Nucleus accumbens (tissue), 56 donors: ENCODE measurements at places on chromosomes 2 and 18.

- DNase-seq, result no peak
Measured at GRCh38 chr2:58376592-58376991, 135.5 kb upstream of the FANCL start.

DNA sequence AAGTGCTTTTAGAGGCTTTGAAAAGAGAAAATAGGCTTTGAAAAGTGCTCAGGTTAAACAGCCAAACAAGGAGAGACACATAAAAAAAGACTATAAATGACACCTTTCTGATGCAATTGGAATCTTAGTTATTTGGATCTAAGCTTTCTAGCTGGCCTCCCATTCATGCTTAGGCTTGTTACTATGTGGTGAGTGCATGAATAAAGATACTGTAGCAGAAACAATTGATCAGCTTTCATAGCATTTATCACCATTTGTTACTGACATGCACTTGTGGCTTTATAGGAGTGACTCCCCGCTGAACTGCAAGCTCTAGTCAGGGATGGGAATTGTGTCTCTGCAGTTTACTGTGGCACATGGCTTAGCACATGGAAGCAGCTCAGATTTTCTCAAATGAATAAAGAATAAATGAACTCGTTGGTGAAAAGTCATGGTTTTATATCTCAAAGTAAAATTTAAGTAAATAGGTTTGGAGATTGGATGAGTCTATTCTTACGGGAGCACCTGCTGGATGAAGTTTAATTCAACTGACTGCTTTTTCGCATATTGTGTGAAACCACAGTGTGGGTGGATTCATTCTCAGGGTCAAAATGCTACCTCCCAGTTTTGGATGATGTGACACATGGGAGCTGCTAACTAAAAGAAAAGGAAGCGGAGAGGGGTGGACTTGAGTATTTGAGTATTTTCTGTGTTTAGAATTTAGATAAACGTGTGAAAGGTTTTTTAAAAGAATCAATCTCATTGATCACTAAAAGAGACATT is 91.1 kb upstream of the NOL4 start:
- no peak for DNase-seq

DNA sequence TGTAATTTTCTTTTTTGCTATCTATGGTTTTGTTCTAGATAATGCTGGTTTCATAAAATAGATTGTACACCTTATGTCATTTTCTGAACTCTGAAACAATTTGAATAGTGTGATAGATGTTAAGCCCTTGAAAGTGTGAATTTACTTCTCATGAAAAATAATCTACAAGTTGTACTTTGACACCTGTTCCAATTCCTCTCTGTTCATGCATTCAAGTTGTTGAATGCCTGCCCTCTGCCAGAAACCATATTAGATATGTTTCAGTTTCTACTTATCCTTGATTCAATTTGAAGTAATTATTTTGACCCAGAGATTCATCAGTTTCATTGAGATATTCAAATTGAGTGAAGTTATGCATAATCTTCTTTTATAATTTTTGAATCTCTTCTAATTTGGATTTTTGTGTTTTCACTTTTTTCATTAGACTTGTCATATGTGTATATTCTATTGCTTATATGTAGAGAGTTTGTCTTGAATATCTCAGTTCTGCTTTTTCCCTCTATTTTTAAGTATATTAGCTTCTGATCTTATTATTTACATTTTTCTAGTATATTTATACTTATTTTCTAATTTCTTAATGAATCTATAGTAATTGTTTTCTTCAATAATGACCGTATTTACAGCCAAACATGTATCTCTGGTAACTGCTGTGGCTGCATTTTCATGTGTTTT is 143.3 kb upstream of the TACR1 start:
- no peak for DNase-seq

GRCh38 chr18:8296886-8297616 is 312.2 kb upstream of the RAB12 start:
- no peak for DNase-seq

DNA sequence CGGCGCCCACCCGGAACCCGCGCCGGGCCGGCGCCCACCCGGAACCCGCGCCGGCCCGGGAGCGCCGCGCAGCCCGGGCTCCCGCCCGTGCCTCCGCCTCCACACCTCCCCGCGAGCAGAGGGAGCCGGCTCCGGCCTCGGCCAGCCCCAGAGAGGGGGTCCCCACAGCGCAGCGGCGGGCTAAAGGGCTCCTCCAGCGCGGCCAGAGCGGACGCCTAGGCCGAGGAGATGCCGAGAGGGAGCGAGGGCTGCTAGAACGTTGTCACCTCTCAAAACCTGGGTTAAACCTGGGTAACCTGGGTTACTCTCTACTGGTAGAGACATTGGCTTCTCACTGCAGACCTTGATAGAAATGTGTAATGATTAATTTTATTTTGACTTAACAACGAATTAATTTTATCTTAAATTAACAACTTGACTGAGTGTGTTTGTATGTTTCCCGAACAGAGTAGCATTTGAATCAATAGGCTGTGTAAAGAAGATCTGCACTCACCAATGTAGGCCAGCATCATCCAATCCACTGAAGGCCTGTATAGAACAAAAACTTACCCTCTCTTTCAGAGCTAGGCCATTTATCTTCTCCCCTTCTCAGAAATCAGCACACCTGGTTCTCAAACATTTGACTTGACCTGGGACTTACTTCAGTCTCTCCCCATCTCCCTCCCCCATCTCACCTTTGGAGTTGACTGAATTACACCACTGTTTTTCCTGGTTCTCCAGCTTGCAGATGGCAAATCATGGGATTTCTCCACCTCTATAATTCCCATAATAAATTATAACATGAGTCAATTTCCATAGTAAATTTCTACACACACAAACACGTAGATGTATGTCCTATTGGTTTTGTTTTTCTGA is 242.7 kb downstream of the ASXL3 start:
- no peak for DNase-seq

DNA sequence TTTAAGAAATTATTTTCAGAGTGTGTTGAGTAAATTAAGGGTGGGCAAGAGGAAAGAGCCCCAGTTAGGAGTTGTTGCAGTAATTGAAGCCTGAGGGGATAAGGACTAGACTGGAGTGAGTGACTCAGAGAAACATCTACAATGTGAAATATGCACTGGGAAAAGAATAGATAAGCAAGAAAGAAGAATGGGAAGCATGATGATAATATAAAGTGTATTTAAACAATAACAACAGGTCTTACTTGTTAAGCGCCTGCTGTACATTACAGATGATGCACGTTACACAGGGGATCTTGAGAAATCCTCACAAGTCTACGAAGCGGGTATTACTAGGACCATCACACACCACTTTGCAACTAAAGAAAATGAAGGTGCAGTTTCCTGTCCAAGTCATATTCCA is 73.6 kb upstream of the STK17B start:
- DNase-seq, result no peak

DNA sequence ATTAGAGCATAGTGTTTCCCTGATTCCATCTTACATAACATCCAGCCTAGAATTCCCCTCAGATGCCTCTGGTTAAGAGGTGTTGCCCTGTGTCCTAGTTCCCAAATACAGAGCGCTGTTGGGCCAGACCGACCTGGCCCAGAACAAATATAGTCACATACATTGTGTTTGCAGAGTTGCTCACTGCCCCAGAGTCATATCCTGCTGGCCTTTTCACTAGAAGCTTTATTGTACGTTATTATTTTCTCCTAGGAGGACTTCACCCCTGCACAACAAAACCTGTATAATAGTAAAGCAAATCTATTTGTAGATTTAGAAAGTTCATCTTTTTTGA is 11.1 kb upstream of the MAP4K3 start:
- DNase-seq, result no peak

DNA sequence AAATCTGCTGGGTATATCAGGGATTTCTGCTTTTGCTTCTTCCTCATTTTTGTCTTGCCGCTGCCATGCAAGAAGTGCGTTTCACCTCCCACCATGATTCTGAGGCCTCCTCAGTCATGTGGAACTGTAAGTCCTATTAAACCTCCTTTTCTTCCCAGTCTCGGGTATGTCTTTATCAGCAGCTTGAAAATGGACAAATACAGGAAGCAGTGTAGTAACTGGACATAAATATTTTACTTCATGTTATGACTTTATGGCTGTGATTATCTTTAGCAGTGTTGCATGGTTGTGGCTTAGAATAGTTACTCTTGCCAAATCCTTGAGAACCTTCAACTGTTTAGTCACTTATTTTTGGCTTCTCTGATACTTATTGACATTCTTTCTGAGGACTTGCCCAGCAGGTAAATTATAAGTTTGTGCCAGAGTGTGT is 66.2 kb upstream of the DLX2 start:
- no peak for DNase-seq

DNA sequence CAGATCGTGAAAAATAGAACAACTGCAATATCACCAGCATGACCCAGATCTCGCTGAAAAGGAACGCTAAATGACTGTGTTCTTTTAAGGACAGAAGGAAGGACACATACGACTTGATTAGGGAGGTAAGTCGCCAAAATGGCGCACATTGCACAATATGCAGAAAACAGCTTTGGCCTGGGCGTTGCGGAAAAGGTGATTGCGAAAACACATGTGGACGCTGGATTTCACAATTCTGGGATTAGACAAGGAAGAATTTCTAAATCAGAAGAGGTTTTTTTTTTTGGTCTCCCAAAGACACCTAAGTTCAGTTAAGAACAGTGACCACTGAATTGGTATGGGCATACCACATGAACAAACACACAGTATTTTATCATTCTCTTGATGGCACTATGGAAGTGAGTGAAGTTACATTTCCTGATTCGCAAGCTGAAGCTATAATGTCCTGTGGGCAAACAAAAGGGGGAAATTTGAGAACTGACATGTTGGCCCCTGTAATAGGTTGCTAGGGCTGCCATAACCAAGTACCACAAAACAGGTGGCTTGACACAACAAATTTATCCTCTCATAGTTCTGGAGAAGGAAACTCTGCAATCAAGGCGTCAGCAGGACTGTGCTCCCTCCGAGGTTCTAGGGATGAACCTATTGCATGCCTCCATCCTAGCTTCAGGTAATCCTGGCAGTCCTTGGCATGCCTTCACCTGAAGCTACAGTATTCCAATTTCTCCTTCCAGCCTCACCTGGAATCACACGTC is 25.8 kb upstream of the ERICH2 start:
- DNase-seq, result no peak

DNA sequence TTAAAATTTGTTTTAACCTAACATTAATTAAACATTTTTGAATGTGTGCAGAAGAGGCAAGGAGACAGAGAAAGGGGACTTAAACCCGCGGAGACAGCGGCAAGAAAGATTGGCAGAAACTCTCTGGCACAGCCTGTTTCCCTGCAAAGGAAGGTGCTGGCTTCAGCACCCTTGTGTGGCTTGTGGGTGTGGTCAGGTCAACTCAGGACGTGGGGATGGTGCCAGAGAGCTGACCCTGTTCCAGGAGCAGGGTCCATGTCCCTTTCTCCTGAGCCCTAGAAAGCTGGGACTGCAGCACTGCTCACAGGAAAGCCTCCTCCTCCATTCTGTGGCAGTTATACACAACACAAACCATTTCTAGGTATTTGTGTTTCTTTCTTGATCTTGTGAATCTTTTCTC is 176.2 kb upstream of the ST6GAL2 start:
- DNase-seq, result no peak
